ENCODE measurements at places on chromosomes 2 and 18.

GRCh38 chr2:167057446-167057845 lies 169.2 kb downstream of the XIRP2 start:
- no peak for DNase-seq

- DNase-seq: no peak
These were observed 467.6 kb downstream of the NYAP2 start for GRCh38 chr2:225867071-225867470.

- no peak for DNase-seq
These were observed 65.5 kb downstream of the DGKD start for GRCh38 chr2:233419602-233420391.

- DNase-seq: no peak
These were observed 249.2 kb upstream of the SLC39A10 start for GRCh38 chr2:195407783-195408182.

DNA sequence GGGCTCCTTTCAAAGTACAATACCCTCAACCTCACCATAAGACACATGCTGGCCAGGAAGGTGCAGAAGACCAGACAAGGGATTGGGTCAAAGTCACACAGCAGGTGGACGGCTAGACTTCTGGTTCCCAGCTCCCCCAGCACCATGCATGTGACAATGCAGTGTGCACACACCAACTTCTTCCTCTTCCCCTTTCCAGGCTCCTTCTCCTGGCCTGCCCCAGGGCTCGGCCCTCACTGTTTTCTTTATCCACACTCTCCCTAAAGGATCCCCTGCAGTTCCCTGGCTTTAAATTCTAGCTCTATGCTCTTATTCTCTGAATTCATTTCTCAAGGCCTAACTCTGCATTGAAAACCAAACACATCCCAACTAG lies 82.3 kb downstream of the LOXHD1 start:
- DNase-seq: no peak

DNA sequence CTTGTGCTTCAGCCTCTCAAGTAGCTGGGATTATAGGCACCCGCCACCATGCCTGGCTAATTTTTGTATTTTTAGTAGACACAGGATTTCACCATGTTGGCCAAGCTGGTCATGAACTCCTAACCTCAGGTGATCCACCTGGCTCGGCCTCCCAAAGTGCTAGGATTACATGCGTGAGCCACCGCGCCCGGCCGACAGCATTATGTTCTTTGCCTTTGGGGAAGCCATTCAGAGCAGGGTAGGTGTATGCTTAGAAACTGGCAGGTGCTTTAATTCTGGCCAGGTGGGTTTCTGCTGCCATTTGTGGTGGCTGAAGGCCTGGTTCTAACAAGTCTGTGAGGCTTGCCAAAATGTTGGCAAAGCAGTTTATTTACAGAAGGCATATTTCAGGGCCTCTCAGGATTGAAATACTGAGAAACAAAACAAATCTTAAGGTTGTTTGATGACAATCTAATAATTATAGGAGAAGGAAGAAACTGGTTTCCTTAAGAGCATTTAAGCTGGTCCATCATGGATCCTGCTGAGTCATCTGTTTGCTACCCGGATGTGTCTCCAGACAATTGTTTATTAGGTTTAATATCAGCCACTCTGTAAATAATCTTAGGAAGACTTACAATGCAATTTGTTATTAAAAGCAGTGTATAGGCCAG lies 16.0 kb downstream of the SLC20A1 start:
- no peak for DNase-seq

DNA sequence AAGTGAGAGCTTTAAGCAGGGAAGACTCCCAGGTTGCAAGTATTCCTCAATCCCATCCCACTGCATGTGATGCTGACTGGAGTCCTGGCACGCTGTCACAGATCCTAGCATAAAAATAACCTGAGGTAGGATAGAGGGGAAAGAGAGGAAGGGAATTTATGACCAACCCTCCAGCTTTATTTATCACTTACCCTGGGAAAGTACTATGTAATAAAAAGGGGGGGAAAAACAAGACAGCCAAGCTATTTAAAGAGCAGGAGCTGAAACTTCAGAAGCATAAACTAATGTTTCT lies 122.2 kb downstream of the SLC8A1 start:
- DNase-seq: no peak

- DNase-seq: no peak
These were observed 203.7 kb downstream of the ICOS start for GRCh38 chr2:204140246-204140645.

DNA sequence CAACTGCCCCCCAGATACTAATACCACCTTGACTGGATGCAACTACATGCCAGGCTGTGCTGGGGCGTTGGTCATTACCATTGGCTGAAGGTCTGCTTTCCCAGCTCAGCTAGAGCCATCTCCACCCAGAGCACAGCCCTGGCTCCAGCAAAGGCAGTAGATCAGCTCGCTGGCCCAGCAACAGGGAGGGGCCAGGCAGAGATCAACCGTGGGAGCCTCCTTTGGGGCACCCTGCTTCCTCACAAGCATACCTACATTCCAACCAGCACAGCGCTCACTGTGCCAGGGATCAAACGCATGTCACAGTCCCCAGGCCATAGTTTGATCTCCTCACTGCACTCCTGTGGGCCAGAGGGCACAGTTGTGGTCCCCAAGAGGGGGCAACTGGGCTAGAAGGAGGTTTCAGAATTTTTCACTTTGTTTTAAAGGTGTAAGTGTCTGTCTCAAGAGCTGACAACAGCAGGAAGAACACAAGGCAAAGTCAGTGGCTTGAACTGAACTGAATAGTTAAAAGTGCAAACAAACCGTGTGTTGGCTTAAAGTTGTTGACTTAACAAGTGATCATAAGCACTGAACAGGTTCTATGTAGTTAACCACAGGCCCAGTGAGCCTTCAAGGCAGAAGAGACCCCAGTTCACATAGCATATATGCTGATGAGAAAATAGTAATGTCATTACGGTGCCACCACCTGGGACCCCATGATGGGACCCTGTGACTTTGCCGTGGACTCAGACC lies 70.1 kb upstream of the BZW1 start:
- no peak for DNase-seq

- DNase-seq: no peak
These were observed 6.0 kb upstream of the CRYBA2 start for GRCh38 chr2:218999021-218999880.

- no peak for DNase-seq
These were observed 29.1 kb downstream of the FAM178B start for GRCh38 chr2:96957244-96957643.

- no peak for DNase-seq
These were observed 11.5 kb downstream of the SPEG start for GRCh38 chr2:219446101-219446504.

GRCh38 chr2:229566370-229566769 lies 148.0 kb downstream of the DNER start:
- no peak for DNase-seq

GRCh38 chr2:18404708-18405107 lies 155.7 kb downstream of the RDH14 start:
- DNase-seq: no peak

GRCh38 chr2:187013058-187013457 lies 164.1 kb upstream of the ZSWIM2 start:
- no peak for DNase-seq

GRCh38 chr2:209189893-209190292 lies 234.0 kb upstream of the MAP2 start:
- DNase-seq: no peak

- no peak for DNase-seq
These were observed 1.8 kb upstream of the CRYGB start for GRCh38 chr2:208147759-208148158.

- DNase-seq: no peak
These were observed 370.8 kb downstream of the OSR1 start for GRCh38 chr2:18987592-18988073.

DNA sequence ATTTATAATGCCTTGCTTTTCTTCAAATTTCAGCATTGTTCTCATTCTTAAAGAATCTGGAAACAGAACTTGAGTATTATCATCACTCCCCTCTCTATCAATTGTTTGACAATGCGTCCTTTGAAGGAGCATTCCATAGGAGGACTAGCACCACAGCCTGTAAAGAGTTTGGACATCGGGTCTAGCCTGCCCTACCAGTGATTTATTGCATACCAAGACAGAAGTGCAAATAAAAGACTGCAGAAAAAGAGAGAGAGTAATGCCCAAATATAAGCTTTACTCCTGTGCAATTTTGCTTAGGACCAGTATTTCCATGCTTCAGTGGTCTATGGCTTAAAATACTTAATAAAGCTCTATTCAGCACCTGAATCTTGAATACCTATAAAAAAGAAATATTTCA lies 55.4 kb upstream of the MAP2 start:
- no peak for DNase-seq

GRCh38 chr2:71893646-71894045 lies 254.0 kb downstream of the CYP26B1 start:
- DNase-seq: no peak

DNA sequence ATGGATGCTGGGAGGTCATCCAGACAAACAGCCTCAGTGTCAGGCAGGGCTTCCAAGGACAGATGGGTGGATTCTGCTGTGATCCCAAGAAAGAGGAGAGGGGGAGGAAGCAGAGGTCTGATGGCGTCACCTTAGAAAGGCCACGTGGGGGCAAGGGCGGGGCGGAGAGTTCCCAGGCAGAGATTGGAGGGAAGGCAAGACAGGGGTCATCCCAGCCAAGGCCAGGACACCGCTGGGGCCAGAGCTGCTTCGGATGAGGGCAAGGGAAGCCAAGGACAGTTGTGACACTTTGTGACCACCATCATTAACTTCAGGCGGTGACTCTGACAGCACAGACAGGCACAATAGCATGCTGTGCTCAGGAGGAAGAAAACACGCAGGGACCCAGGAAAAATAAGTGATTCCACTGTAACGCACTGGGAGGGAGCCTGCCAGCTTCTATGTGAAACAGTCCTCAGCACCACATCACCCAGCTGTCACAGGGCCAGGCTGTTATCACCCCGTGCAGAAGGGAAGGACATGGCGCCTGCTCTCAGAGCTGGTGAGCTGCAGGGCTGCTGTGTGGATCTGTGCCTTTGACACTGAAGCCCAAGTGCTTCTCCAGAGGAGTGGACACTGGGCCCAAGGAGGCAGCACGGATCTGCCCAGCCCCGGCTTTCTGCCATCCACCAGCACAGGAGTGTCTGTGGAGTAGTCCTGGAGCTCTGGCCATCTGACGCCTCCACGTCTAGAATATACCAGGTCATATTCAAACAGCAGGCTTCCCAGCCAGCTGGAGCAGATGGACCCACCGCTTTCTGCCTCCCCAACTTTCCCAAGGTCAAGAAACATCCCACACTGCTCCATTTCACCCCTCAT lies 204.1 kb downstream of the NDUFA10 start:
- no peak for DNase-seq

GRCh38 chr2:240155048-240155744 lies 14.7 kb upstream of the OTOS start:
- no peak for DNase-seq

DNA sequence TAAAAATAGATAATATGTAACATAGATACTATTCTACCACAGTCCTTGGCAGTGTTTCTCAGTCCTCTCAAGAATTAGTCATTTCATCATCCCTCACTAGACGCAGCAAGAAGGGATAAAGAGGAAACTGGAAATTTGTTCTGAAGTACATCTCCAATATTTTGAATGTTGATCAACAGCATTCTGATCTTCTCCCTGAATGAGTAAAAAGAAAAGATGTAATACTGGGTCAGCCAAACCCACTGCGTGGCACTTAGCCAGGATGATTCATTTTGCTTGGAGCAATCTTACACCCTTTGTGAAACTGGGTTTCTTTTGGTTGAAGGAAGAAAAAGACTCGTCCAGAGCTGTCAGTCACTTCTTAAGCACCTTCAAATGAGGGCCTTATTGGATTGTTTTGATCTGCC lies 54.1 kb downstream of the TAF1B start:
- no peak for DNase-seq

- DNase-seq: no peak
These were observed 593 bp downstream of the SP140L start for GRCh38 chr2:230327418-230328154.

DNA sequence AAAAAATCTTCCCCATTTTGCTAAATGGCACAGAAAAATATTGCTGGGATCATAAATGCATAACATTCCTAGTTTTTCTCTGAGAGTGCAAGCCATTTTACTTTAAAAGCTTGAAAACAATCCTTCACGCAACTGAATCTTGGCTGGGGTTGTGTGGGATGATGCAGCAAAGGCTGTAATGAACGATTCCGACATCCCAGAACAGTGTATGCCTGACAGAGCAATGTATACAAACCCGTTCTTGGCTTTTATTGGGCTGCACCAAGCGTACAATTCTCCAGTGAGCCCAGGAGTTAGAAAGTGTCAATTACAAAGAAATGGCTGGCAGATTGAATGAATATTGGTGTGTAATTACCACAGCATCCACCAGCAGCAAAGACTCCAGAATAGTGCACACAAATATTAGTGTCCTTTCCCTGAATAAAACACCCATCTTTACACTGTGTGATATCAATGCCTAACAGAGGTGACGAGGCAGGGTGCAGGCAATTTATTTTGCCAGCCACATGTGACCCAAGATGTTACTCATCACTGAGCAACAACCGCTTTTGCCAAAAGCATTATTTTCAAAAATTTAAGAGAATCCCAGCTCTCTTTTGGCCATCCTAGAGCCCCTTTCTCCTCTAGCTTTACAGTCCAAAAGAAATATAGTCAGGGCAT lies 578.6 kb upstream of the CHAC2 start:
- DNase-seq: no peak

GRCh38 chr2:42063431-42064171 lies 15.8 kb downstream of the PKDCC start:
- no peak for DNase-seq

DNA sequence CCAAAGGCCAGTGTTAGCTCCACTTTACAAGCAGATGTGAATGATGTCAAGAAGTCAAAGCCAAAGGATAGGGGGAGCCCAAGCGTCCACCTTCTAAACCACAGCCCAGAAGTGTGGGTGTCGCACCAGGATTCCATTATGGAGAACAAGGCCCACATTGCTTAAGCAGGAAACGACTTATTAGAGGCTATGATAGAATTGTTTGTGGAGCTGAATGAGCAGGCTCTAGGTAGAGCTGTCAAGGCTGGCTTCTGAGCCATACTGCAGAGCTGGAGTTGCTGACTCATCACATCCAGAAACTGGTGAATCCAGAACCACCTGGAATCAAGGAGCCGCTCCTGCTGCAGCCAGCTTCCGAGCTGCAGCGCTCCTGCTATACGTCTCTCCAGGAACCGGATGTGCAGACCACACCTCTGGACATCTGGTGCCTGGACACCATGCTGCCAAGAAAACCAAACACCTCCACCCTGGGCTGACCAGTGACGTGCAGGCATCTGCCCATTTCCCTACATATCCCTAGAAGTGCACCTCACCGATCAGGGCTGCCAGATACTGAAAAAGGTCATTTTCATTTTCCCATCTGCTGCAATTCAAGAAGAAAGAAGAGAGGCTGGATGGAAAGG lies 6.2 kb upstream of the TWIST2 start:
- no peak for DNase-seq

GRCh38 chr2:241037498-241037897 lies 39.1 kb downstream of the SNED1 start:
- no peak for DNase-seq

All from immature natural killer cell (primary cell).